ENCODE measurements at places on chromosomes 7 and 10. TPM values are rescaled to one million over a fixed set of nuclear protein-coding genes. Genes with fewer than 3 reads are reported as not detected.
A peak's percentile ranks its signal among the peaks of the same experiment; 100 is the strongest.

GRCh38 chr7:47553309-47553708 lies 28.6 kb downstream of the TNS3 start:
- no peak for DNase-seq

DNA sequence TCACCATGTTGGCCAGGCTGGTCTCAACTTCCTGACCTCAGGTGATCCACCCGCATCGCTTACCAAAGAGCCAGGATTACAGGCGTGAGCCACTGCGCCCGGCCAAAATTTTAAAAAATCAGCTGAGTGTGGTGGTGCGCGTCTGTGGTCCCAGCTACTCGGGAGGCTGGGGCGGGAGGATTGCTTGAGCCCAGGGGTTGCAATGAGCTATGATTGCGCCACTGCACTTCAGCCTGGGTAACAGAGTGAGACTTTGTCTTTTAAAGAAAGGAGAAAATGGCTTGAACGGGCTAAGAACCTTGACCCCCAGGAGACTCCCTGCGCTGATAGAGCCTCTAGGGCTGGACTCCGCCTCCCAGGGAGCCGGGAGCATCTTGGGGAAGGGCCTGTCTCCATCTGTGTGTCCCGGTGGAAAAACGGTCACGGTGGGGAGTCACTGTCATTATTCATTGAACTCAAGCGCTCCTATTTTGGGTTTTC lies 760 bp upstream of the KCTD7 start:
- DNase-seq = no peak

Gene NME8
- total RNA-seq = not detected

Gene COL28A1
- total RNA-seq = not detected

- DNase-seq = no peak
These were observed 52.7 kb downstream of the HTR5A start for GRCh38 chr7:155122831-155123230.

Gene OGDHL
- total RNA-seq = 0.35 TPM

DNA sequence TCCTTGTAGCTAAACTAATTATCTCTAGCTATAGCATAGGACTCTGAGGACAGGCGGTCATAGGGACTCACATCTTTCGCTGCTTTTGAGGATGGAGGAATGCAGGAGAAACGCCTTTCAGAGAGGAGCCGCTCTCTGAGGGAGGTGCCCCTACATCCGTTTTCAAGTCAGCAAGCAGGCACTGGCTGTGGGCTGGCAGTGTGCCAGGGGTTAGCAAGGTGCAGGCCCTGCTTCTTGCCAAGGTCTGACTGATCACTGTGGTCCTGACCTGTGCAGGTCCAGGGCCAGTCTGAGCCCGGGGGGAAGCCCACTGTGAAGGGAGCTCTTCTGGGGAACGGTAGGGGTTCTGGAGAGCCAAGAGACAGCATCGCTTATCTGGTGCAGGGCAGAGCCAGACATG lies 89.4 kb downstream of the SH3PXD2A start:
- peak; percentile 78 for DNase-seq

GRCh38 chr10:7915923-7916536 lies 97.7 kb downstream of the TAF3 start:
- DNase-seq = no peak

DNA sequence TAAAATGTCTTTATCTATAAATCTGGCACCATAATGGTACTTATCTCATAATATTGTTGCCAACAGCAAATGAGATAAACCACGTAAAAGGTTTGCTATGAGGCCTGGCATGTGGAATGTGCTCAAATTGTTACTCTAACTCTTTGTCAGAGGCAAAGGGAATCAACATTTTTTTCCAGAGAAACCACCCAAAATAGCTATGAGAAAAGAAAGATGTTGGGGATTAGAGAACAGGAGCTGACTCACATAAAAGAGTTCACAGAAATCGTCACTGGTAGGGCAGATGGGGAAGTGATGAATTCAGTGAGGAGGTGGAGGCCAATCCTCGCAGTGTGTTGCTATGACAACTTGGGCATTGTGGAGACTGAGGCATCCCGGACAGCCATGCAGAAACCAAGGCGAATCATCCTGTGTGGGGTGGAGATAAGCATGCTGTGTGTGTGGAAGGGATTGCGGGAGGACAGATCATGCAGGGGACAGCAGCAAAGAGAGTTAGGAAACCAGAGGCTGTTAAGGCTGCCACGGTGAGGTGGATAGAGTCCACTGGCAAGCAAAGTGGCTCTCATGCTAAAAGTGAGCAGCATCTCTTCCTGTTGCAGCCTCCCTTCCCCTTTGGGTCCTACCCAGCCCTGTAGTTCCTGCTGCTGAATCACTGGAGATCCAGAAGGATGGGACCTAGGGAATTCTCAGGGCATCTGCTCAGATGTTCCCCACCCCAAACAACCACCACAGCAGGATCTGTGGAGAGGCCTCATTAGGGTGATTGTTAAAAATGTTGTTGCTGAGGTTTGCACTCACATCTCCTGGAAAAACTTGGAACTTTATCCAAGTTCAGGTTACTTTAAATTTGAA lies 103.9 kb downstream of the CUBN start:
- peak; percentile 88 for DNase-seq

- no peak for DNase-seq
These were observed 49.3 kb upstream of the PARD3 start for GRCh38 chr10:34864149-34865067.

Gene SFRP4
- total RNA-seq = not detected

Gene PRTFDC1
- 2.9 TPM for total RNA-seq
